ENCODE measurements at places on chromosomes 3 and 15.
A peak's percentile ranks its signal among the peaks of the same experiment; 100 is the strongest.

GRCh38 chr15:91553196-91553854, 300.2 kb upstream of the SLCO3A1 start:
- no peak for DNase-seq

DNA sequence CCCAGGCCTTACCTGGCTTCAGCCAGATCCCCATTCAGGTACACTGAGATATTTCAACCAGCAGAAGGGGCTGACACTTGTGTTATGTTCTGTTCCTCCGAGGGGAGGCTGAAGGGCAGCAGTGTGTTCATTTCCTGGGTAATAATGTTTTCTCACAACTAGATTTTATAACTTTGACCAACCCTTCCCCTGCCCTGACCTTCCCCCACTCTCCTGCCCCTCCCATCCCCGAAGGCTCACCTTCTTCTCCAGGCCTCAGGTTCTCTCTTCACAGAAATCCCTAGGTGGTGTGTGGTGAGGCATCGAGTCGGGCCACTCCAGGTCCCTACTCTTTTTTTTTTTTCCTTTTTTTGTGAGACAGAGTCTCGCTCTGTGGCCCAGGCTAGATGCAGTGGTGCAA, 34.6 kb downstream of the EPHB3 start:
- no peak for DNase-seq

DNA sequence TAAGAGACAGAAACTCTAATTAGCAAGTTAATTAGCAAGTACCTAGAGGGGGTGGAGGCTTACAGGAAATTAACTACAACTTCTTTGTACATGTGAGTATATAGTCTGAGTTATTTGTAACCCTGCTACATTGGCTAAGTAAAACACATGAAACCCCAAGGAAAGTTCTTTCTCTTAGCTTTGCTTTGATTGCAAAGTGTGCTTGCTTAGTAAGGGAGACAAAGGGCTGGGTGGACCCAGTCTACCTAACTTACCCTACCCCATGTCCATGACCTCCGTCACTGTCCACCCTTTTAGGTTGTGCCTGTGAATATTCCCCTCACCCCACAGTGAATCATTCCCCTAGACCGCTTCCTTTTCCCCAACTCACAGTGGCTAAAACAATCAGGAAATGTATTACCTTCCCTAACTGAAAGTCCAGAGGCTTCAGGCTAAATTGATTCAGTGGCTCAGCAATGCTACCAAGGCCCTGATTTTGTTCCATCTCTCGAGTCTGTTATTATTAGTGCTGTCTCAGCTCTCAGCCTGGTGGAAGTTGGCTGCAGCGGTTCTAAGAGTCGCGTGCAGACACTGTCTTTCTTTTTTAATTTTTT, 31.1 kb upstream of the RYR3 start:
- no peak for DNase-seq

GRCh38 chr3:16520241-16520969, 6.9 kb upstream of the RFTN1 start:
- no peak for DNase-seq

DNA sequence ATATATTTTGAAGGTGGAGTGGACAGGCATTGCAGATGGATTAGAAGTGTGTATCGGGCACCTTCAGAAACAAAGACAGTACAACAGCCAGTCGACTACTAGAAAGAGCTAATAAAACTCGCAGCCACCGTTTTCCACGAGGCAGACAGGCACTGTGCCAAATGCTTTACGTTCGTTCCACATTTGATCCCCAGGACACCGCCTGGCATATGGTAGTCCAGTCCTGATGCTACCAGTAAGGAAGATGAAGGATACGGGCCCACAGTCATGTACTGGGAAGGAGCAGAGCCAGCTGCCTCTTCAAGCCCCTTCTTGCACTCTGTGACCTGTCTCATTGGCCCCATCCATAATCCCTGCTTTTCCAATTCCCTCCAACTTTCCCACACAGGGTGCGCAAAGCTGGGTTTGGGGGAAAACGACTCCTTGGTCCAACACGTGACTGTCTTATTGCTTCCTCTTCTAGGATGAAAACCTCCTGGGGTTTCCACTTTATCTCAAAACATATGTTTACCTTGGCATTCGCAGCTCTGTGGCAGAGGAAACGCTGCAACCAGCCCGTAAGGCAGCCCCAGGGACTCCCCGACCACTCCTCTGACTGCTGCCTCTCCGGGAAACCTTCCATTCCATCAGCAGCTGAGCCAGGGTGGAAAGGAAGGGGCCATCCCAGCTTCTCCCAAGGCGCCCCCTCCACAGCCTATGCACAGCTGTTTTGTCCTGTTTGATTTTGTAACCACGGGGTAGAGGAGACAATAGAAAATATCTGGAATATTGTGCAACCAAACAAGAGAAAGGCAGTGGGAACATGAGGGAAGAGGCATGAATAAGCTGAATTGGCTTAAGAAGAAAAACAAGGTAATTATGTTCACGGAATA, 107.4 kb downstream of the ADAMTS17 start:
- no peak for DNase-seq

GRCh38 chr3:152376351-152377183, 107.8 kb downstream of the MBNL1 start:
- DNase-seq = no peak

- no peak for DNase-seq
These were observed 10.0 kb upstream of the TM2D3 start for GRCh38 chr15:101662203-101662602.

DNA sequence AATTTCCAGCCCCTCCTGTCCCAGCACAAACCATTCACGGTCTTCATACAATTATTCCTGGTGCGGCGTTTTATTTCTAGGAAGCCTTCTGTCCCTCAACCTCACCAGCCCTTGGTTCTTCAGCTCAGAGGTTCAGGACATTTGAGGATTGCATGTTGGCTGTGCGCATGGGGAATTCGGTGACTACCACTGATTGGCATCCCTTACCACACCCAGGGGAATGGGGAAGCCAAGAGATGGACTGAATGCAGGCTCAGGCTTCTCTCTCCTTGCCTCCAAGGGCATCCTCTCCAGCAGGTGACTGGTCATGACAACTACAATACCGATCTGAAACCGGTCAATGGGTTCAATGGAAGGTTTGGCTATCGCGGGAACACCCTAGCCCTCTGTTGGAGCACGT, 153.8 kb downstream of the MTHFS start:
- no peak for DNase-seq

GRCh38 chr3:36843065-36844051, 79.0 kb upstream of the DCLK3 start:
- DNase-seq = no peak

GRCh38 chr3:50194128-50194902, 2.9 kb downstream of the GNAT1 start:
- DNase-seq = no peak

DNA sequence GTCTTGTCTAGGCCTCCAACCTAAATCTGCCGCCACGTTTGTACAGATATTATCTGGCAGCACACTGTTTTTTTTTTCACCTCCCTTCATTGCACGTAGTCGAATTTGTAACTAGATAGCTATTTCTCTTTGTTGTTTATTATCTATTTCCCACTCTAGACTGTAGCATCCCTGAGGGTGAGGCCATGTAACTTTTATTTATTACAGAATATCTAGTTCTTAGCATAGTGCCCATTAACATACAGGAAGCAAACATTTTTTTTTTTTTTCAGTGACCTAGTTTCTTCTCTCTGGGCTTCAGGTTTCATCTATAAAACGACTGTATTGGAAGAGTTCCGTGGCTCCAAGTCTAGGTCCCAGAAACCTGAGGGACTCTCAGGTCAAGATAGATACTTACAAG, 354.3 kb downstream of the FGF12 start:
- DNase-seq = no peak

DNA sequence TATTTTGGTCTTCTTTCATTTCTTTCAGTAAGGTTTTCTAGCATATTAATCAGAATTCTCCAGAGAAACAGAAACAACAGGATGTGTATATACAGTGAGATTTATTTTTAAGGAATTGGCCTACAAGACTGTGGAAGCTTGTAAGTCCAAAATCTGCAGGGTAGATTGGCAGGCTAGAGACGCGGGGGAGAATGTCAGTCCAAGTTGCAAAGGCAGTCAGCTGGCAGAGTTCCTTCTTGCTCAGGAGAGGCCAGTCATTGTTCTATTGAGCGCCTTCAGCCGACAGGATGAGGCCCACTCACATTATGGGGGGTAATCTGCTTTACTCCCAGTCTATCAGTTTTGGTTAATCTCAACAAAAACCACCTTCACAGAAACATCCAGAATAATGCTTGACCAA, 133.4 kb upstream of the UBE3A start:
- no peak for DNase-seq

DNA sequence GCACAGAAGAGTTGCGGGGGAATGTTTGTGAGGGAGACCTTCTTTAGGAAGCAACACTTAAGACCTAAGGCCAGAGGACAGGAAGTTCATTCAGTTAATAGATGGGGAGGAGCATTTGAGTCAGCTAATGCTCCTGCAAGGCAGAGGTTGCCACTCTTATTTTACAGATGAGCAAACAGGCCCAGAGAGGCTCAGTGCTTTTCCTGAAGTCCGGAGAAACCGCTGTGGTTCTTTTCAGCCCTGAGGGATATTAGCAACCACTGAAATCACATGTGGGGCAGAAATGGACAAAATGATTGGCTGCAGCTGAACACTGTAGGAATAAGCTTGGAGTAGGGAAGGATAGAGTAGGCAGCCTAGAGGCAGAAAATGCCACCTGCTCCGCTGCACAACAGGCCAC, 33.3 kb upstream of the RTP4 start:
- no peak for DNase-seq

DNA sequence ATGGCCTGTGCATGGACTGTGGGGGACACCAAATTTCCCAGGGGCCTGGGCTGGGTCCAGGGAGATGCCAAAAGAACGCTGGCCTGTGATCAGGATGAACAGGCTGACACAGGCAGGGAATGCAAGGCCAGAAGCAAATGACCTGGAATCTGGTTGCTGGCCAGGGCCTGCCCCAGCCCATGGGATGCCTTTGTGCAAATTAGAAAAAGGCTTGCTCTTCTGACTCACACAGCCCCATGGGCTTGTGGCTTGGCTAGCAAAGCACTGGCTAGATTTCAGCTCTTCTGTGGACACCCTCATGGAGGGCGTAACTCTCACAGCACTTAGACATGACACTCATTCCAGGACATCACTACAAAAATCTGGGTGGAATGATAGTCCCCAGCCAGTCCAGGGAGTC, 356.0 kb downstream of the SHQ1 start:
- no peak for DNase-seq

DNA sequence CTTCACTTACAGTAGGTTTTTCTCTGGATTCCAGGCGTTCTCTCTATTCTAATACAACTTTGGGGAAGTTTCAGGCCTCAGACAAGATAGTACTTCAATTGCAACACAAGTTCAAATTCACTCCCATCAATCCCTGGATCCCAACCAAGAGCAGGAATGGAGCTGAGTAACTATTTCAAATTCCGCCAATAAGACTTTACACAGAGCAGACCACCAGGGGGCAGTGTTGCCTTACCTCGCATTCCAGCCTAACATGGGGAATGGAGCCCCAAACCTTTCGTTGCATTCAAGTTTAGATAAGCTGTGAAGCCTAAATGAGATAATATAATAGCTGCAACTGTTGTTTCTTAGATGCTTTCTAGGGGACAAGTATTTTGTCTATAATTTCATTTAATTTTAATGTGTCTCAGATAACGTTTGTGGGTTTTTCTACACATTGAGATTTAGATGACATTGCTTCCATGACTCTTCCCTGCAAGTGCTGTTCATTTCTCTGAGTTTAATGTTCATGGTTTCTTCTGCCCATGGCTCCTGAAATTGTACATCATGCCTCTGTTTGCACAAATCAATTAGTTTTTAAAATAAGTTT, 186.7 kb downstream of the NSUN3 start:
- peak; percentile 35 for DNase-seq

DNA sequence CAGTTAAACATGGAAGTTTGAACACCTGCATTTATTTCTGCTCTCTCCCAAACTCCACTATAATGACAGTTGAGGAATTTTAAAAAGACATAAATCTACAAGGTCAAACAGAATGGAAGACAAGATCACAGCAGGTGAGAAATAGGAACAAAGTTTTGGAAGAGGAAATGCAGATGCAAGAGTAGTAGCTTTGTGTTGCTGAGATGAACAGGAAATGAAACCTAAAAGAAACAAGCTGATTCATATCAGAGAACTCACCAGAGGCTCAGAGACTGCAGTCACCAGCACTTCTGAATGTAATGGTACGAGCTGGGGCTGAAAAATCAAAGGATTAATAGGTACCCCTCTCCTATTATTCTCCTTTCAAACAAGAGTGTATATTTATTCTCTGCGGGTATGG, 459.9 kb downstream of the RAP2B start:
- no peak for DNase-seq

DNA sequence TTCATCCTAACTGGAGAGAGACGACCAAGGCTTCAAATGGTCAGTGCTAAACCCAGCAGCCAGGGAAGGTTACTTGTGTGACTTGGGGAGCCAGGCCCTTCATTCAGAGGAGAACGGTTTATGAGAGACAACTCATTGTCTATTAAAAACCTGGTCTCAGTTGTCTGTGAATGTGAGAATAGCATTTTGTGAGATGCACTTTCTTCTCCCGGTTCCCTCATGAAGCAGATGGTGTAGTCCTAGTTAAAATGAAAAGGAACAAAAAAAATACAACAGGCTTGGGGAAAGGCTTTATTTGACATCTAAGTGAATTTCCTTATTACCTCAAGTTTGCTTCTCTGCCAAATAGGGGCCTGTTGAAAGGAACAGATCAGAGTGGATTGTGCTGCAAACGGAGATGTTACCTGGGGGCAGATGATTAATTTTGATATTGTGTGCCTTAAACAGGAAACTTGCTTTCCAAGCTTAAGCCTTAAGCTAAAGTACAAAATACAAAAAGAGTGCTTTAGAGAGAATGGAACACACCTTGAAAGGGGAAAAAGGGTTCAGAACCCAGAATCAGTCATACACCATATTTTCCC, 202.7 kb upstream of the BHLHE40 start:
- no peak for DNase-seq

- DNase-seq = no peak
These were observed 60.8 kb upstream of the GALNT15 start for GRCh38 chr3:16113704-16114103.

DNA sequence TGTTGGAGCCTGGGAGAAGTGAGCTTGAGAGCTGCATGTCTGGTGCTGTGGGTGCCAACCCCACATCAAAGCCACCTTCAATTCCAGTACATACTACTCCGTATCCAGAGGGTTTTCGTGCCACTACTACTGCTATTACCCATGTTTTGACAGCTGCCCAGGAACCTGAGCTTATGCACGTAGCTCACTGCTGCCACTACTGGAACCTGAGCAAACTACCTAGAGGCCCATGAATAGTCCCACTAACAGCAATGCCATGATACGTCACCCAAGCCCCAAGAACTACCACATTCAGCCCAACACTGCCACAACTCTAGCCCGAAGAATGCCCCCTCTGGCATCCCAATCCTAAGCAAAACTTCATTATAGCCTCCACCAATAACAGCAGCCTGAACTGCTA, 215.2 kb upstream of the BCHE start:
- DNase-seq = no peak
